ENCODE measurements at places on chromosomes 5 and 9. TPM values are rescaled to one million over a fixed set of nuclear protein-coding genes. Genes with fewer than 3 reads are reported as not detected.

- no peak for DNase-seq
These were observed 89.2 kb downstream of the IRX1 start for GRCh38 chr5:3684771-3685354.

DNA sequence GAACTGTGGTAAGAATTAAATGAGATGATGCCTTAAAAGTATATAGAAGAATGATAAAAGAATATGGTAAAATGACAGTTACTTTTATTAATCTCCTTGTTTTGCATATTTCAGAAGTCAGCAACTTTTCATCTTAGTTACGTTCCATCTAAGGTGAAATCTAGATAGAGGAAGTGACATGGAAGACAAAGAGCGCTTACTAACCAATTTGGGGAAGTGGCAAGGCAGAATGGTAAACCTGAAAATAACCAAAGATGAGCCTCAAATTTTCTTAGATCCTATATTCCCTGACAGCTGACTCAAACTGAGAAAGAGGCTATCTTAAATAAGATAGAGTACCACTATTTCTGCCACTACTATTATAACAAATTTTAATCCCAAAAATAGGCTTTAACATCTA is 52.5 kb downstream of the FGF10 start:
- no peak for DNase-seq

DNA sequence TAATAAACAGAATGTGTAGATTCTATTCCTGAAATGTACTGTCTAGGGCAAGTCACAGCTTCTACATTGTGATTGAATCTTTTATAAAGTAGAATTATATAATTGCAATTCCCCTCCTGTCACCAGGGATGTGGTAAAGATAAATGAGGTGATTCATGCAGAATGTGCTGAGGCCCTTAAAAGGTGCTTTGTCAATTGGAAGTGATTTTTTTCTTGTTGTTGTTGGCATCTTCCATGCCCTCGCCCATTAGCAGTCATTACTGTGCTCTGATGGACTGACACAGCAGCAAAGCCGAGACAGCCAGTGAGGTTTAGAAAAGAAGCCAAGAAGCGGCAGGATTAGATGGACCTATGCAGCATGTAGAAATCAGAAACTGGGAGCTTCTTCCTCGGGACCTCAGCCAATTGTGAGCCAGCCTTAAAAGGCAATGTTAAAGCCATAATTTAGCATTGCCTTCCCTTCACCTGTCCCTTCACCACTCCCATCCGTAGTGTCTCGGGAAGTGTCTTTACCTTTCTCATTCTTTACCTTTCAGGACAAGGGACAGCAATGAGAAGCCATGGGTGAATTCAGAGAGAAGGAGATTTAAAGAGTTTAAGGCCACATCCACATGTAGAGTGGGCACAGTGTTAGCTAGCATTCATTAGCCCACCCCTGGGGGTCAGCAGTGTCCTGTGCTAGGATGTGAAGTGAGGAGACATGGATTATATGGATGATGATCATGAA is 257.8 kb downstream of the PLK2 start:
- no peak for DNase-seq

SUSD3 gene
- 25.1 TPM for total RNA-seq

- DNase-seq: no peak
These were observed 50.9 kb downstream of the MEGF9 start for GRCh38 chr9:120663380-120663779.

DNA sequence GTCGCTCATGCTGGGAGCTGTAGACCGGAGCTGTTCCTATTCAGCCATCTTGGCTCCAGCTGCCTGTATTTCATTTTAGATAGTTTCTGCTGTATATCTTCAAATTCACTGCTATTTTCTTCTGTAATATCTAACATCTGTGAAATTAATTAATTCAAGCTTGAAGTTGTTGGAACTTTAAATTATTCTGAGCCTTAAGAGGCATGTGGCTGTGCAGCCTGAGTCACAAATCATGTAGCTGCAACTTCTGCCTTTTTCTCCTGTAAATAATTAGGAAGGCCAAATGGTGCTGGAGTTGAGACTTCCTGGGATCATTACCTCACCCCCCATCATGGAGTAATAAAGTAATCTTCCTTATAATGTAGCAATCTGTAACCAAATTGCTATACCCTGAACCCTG is 183.3 kb upstream of the PCSK5 start:
- DNase-seq: no peak

GCNT1 gene
- 23.6 TPM for total RNA-seq

DNA sequence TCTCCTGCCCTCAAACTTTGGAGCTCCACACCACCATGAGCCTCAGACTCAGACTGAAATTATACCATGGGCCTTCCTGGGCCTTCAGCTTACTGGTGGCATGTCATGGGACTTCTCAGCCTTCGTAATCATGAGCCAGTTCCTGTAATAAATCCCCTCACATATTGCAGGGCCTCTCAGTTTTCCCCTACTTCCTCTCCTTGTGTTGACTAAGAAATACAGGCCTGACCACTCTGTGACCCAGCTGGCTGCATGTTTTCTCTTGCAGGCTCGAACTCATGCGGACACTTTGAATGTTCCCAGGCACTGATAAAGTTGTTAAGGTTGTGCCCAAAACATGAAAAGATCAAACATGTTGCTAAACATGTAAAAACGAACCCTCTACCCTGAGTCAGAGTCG is 26.2 kb upstream of the SHC3 start:
- no peak for DNase-seq
